ENCODE measurements at places on chromosomes 1 and 21. TPM values are rescaled to one million over a fixed set of nuclear protein-coding genes. Genes with fewer than 3 reads are reported as not detected.

The ST6GALNAC5 gene
- not detected for total RNA-seq

The UBXN10 gene
- not detected for total RNA-seq

The S100A7 gene
- not detected for total RNA-seq

The POMGNT1 gene
- total RNA-seq, result 22.0 TPM

The HHIPL2 gene
- total RNA-seq, result not detected

Data from bladder microvascular endothelial cell (primary cell).